Cerebellum (tissue), 4 donors: ENCODE measurements at places on chromosomes 4 and X. TPM values are rescaled to one million over a fixed set of nuclear protein-coding genes. Genes with fewer than 3 reads are reported as not detected.

BMPR1B gene
- total RNA-seq: 26.0 TPM

NAA11 gene
- total RNA-seq: not detected

ARHGAP36 gene
- total RNA-seq: 0.82 TPM

HHIP gene
- total RNA-seq: 10.6 TPM

SEC24B gene
- total RNA-seq: 32.9 TPM

ZDHHC15 gene
- total RNA-seq: 10.4 TPM
